Neuronal stem cell (in vitro differentiated cells): ENCODE measurements at places on chromosomes 12 and 14.

GRCh38 chr14:27634056-27634970 is 1036.5 kb upstream of the NOVA1 start:
- no peak for DNase-seq

- DNase-seq, result no peak
These were observed 908.8 kb downstream of the VRK1 start for GRCh38 chr14:97705976-97706375.

DNA sequence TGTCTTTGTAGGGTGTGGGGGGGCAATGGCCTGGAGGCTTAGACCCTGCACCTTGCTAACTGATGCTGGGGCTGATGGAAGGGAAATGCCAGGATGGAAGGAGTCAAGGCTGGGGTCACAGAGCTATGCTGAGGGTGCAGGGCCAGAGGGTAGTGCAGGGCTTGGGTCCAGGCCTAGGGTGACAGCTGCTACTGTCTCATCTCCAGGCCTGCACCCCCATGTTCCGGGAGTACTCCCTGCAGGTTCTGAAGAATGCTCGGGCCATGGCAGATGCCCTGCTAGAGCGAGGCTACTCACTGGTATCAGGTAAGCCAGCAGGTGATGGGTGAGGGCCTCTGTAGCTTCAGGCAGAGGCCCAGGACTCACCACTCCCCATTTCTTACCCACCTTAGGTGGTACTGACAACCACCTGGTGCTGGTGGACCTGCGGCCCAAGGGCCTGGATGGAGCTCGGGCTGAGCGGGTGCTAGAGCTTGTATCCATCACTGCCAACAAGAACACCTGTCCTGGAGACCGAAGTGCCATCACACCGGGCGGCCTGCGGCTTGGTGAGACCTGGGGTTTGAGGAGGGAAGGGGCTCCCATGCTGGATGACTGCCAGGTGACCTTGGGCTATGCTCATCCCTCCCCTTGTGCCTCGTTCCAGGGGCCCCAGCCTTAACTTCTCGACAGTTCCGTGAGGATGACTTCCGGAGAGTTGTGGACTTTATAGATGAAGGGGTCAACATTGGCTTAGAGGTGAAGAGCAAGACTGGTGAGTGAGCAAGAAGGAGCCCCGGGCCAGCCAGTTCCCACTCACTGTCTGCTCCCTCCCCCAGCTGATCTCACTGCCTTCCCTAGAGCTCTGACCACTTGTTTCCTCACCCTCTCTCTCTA is 4.1 kb downstream of the SHMT2 start:
- no peak for DNase-seq

DNA sequence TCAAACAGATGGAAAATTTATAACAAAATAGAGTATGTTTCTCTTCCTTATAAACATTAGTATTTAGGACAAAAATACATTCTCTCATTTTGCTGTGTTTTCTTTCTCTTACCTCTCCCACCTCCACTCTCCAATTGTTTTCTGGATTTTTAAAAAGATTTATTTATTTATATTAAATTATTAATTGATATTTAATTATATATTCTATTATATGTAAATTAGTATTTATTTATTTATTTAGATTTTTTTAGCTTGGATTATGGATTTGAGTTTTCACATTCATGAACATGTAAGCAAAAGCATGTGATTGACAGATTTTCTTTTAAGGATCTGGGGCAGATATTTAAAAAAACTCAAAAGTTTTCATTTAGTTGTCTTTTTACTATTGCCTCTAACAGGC is 35.6 kb downstream of the SCN8A start:
- DNase-seq, result no peak

GRCh38 chr12:52010692-52011601 is 4.2 kb downstream of the TAMALIN start:
- DNase-seq, result no peak

GRCh38 chr12:55725556-55725955 is 3.3 kb downstream of the CD63 start:
- DNase-seq, result no peak

GRCh38 chr12:3533703-3534386 is 42.8 kb downstream of the PRMT8 start:
- no peak for DNase-seq
